ENCODE measurements at places on chromosomes 2 and 18.

DNA sequence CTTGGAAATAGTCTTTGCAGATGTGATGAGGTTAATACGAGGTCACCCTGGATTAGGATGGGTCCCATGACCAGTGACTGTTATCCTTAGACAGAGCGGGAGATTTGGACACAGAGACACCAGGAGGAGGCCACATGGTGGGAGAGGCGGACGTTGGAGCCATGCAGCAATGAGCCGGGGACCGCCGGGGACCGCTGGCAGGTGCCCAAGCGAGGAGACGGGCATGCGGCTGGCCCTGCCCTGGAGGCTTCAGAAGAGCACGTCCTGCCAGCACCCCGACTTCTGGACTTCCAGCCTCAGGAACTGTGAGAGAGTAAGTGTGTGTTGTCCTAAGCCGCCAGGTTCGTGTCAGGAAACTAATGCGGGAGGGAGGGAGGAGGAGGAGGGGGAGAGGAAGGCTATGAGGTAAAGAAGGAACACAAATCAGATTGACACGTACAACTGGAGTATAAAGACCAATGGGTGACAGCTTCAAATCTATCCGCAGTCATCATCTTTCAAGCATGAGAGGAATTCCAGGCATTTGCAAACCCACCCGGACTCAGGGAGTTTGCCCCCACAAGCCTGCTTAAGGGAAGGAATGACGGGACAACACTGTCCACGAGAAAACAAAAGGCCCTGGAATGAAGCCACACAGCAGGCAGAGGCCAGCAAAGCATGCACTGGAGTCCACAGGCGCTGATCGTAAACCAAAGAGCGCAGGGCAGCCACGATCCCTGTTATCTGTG lies 11.6 kb upstream of the BOK start:
- DNase-seq = peak; percentile 79

GRCh38 chr2:116953-117352 lies 70.6 kb upstream of the FAM110C start:
- DNase-seq = no peak

DNA sequence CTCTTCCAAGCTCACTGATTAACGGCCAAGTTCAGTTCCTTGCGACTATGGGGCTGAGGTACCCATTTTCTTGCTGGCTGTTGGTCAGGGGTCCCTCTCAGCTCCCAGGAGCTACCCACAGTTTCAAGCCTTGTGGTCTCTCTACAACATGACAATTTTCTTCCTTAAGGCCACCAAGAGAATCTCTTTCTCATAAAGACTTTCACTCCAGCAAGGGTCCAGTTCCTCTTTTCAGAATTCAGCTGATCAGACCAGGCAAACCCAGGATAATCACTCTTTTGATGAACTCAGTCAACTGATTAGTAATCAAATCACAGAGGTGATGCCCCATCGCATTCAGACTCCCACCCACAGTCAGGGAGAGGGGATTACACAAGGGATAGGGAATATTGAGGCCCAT lies 129.7 kb downstream of the IRS1 start:
- no peak for DNase-seq

- no peak for DNase-seq
These were observed 116.5 kb downstream of the GALR1 start for GRCh38 chr18:77366067-77366719.

DNA sequence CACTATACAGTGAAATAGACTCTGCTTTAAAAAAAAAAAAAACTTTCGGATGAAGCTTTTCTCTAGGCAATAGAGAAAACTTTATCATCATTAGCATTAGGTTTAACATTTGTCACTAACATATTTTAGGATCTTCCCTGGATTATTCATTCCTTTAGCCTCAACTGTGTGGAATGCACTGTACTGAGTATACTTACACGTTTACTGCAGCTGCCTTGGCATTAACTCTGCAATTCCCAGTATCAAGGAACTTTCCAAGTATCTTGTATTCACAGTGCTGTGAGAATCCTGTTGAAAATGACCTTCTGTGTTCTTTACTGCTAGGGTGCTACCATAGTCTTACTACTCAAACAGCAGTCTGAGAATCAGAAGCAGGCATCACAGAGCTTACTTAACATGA lies 328.2 kb upstream of the COL3A1 start:
- no peak for DNase-seq

DNA sequence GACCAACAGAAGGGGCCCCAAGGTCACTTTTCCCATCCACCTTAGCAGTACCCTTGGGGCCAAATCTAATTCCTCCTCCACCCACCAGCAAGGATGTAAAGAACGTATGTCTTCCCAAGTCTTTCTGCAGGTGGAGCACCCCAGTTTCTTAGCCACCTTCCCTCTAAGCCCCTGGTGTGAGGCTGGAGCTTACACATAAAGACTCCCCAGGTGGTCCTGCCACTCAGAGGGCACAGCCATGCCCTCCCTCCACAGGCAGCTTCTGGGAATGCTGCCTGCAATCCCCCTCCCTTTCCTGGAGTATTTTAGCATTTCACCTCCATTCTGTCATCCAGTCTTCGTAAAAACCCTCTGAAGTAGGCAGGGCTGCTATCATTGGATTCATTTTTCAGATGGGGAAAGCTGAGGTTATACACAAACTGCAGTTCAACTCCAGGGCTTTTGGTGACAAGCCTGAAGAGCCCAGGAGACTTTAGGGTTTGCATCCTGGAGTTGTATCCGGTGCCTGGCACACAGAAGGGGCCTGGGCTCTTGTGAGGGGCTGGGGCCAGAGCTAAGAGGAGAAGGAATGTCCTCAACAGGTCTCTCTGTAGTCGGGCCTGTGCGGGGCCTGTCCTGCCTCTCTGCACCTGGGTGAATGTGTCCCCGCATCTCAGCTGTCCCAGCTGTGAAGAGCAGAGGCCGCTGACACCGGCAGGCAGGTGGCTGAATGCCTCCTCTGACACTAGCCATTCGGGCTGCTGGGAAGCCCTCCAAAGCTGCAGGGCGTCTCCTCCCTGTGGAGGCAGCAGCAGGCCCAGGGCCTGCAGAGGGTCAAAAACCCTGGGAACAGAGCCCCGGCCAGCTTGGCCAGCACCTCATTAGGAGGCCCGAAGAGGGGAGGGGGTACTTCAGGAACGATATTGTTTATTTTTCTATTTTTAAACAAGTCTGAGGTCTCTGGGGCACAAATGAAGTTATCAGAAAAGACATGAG lies 27.6 kb downstream of the CIB4 start:
- DNase-seq = no peak

- no peak for DNase-seq
These were observed 731.4 kb upstream of the HS6ST1 start for GRCh38 chr2:129050101-129050500.

DNA sequence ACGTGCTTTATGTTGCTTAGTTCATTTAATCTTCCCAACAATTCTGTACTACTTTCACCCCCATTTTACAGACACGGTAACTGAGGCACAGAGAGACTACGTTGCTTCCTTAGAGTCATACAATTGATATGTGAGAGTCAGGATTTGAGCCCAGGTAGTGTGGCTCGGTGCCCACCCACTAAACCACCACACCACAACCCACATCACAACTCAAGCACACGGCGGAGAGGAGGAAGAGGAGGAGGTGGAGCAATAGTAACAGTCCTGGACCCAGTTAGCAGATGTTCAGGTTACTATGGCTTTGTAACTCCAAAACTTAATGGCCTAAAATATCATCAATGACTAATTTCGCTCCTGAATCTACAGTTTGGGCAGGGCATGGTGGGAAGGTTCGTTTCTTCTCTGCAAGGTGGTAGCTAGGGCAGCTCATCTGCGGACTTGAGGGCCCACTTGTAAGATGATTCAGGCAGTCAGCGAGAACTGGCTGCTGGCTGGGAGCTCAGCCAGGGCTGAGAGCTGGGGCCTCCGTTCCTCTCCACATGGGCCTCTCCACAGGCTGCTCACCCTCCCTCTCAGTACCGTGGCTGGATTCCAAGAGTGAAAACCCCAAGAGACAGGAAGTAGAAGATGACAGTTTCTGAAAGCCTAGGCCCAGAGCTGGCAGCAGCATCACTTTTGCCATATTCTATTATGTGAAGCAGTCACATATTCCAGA lies 167.1 kb downstream of the ZFP36L2 start:
- DNase-seq = no peak

- no peak for DNase-seq
These were observed 32.8 kb downstream of the KATNAL2 start for GRCh38 chr18:46950064-46950656.

DNA sequence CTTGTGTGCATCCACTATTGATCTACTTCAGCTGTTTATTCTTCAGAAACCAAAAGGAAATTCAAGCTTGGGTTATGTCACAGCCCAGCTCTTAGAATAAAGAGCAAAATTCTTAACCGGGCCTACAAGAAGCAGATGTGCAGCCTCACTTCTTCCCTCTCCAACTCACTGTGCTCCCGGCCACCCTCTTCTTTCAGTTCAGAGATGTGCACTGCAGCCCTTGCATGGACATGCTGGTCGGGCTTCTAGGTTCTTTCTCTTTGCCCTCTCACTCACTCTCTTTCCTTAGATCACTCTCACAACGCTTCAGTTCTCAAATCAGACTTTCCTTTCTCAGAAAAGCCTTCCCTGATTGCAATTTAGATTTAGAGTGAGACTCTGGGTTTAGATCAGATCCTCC lies 104.1 kb downstream of the CHN1 start:
- DNase-seq = no peak

GRCh38 chr2:234747833-234748559 lies 203.8 kb upstream of the SH3BP4 start:
- DNase-seq = no peak

- no peak for DNase-seq
These were observed 29.8 kb upstream of the MYO3B start for GRCh38 chr2:170148161-170148560.

DNA sequence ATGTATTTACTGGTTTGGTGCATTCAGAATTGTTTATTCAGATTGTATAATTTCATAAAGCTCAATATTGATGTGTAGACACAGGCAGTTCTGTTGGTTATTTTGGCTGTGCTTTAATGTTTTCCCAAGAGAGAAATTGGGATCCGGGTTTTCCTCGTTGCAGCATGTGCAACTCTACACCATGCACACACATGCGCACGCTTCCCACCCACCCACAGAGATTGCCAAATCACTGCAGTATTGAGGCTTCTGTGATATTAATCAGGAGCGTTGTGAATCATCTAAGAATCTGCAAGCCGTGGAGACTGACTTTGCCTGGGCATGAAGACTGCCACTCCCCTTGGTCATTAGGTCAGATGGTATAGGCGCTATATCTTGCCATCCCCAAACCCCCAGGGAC lies 571.5 kb downstream of the SLC4A3 start:
- no peak for DNase-seq

DNA sequence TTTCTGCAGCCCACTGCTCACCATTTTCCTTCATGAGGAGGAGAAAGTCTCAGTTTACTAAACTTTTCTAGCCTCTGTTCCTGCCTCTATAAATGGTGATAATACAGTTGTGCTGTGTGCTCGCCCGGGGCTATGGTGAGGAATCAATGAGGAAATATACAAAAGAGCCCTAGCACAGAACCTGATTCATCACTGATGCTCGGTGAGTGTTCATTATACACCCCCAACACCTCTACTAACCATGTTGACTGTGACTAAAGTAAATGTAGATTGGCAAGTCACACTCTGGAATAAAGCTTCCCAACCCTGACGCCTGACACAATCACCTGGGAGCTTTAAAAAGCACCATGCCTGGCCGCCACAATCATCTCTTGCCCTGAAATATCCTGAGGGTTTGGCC lies 118.8 kb upstream of the CYP1B1 start:
- DNase-seq = no peak

GRCh38 chr2:88011011-88011410 lies 5.3 kb downstream of the RNU2-63P start:
- DNase-seq = no peak

DNA sequence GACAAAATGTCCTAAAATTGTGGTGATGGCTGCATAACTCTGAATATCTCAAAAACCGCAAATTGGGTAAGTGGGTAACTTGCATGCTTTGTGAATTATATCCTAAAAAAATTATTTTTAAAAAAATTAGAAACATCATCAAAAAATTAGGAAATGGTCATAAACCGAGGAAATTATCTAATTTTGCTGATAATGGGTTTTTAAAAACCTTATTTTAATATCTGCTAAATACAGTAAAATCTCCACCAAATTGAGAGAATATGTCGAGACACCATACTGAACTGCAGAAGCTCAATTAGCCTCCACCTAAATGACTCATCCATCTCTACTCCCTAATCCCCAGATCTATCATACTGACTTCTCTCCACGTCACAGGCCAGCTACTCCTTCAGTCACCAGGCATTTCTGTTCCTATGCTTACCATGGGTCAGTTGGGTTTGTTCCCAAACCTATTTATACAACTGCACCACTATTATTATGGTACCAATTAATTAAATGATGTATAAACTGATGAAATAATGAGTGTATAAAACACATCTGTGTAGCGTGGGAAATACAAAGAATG lies 36.1 kb downstream of the SPIRE1 start:
- no peak for DNase-seq

DNA sequence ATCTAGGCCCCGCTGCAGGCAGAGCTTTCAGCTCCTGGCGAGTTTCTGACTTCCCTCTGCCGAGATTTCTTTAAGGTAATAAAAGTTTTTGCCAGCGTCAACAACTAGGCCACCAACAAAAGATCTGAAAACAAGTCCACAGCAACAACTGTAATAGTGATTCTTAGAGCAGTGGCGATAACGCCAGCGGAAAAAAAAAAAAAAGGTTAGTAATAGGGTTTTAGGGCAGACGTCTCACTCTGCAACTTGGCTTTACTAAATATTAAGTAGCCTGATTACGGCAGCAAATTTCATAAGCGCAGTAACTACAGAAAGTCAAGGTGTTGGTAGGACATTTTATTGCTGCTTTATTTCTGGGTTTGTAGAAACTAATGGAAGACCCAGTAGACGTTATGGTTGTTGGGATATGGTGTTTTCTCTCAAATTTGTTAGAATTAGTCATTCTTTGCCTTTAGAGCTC lies 481 bp downstream of the SLC30A6 start:
- DNase-seq = no peak

GRCh38 chr2:152049541-152049940 lies 49.3 kb downstream of the CACNB4 start:
- no peak for DNase-seq

GRCh38 chr18:4510711-4511110 lies 55.6 kb upstream of the DLGAP1 start:
- no peak for DNase-seq

All from 8988T (cell line).